ENCODE measurements at places on chromosomes 2 and 18. TPM values are rescaled to one million over a fixed set of nuclear protein-coding genes. Genes with fewer than 3 reads are reported as not detected.

GRCh38 chr2:7711167-7711566 lies 794.0 kb downstream of the RNF144A start:
- no peak for DNase-seq
- H3K4me1 ChIP-seq, result no peaks in the 10 kb centered on the region
- H3K4me3 ChIP-seq, result no peak overlapping the region

- no peaks in the 10 kb centered on the region for H3K36me3 ChIP-seq
- peaks cover 8% of the 10 kb centered on the region for H3K4me1 ChIP-seq
- H3K4me3 ChIP-seq, result no peak overlapping the region
- peak overlapping the region; percentile 17 for H3K27ac ChIP-seq
- peak; percentile 82 for DNase-seq
- no peaks in the 10 kb centered on the region for H3K27me3 ChIP-seq
Measured at GRCh38 chr2:42052702-42053481, 5.1 kb downstream of the PKDCC start.

DNA sequence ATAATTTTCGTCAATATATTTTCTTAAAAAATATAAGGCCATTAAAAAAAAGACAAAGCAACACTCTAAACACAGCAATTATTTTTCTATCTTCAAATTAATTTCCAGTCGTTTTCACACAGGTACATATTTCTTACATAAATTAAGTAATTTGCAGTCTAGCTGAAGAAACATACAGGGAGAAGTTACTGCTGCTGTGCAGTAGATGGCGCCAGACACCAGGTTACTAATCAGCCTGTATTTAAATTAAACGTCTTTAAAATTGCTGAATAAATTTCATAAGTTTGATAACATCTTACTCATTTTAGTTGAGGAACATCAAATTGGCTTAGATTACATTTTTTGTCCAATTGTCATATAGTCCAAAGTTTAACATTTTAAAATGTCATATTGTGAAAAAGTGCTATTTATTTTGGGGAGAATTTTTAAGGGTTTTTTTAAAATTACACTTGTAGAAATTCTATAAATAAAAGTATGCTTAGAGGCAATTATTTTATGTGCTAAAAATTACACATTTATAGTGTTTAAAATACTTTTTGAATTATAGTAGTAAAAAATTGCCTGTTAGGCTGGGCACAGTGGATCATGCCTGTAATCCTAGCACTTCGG lies 88.4 kb downstream of the PMAIP1 start:
- H3K4me1 ChIP-seq, result peaks cover 12% of the 10 kb centered on the region
- DNase-seq, result peak; percentile 72
- no peaks in the 10 kb centered on the region for H3K36me3 ChIP-seq
- H3K4me3 ChIP-seq, result no peak overlapping the region
- H3K27ac ChIP-seq, result no peak overlapping the region
- no peaks in the 10 kb centered on the region for H3K27me3 ChIP-seq

CLHC1 gene
- total RNA-seq, result 13.6 TPM

RAB27B gene
- 8.2 TPM for total RNA-seq

DNA sequence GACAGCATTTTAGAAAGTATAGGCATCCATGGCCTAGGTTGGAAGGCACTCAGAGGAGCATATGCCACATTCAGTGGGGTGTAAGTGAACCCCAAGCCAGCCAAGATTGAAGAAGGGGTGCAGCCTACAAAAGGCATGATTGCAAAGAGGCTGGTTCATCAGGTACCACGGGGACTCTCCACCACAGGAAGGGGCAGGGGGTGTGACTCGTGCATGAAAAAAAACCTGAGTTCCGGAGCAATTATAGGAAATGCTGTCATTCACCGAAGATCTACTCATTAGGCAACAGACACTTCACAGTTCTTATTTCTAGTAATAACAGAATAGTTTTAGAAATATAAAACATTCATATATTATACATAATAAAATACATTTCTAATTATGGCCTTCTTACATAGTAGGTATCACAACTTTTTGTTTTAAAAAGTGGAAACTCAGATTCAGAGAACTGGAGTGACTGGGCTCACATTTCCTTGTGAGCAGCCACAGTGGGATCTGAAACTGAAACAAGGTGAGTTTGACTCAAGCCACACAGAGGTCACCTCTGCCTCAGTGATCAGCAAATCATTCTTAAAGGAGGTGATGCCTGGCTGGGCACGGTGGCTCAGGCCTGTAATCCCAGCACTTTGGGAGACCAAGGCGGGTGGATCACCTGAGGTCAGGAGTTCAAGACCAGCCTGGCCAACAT lies 188.4 kb upstream of the GYPC start:
- DNase-seq, result no peak
- no peak overlapping the region for H3K27ac ChIP-seq
- no peak overlapping the region for H3K4me3 ChIP-seq

- DNase-seq, result no peak
- no peaks in the 10 kb centered on the region for H3K27me3 ChIP-seq
- H3K4me3 ChIP-seq, result no peak overlapping the region
- no peak overlapping the region for H3K27ac ChIP-seq
- peaks cover 13% of the 10 kb centered on the region for H3K4me1 ChIP-seq
- H3K36me3 ChIP-seq, result no peaks in the 10 kb centered on the region
Measured at GRCh38 chr2:241274127-241274526, 41.3 kb downstream of the HDLBP start.

- H3K27me3 ChIP-seq, result no peaks in the 10 kb centered on the region
- peaks cover 13% of the 10 kb centered on the region for H3K36me3 ChIP-seq
- no peak overlapping the region for H3K4me3 ChIP-seq
Measured at GRCh38 chr18:26056291-26056690, 34.1 kb downstream of the SS18 start.

CHST9 gene
- 13.6 TPM for total RNA-seq

DNA sequence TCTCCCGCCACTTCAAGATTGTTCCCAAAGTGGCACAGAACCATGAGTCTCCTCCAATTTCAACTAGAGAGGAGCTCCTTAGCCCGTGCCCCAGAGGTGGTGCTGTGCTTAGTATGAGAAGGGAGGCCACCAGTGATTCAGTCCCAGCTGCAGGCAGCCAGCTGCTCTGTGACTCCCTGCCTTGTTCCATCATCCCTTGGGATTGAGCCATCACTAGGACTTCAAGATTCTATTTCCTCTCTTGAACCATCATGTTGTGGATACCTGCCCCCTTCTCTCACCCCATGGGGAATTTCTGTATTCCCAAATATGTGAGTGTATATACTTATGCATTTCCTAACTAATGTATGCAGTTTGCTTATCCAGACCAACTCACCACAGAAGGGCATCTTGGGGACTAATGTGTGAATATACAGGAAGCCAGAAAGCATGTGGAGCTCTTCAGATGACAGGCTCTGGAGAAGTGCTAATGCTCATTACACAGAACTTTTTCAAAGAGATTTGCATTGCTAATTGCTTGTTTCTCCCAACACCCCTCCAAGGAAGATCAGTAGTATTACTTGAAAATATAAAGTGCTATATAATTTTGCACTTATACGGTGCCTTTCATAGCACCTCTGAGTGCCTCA lies 111.0 kb upstream of the MAP3K20 start:
- H3K4me3 ChIP-seq, result no peak overlapping the region
- DNase-seq, result no peak
- H3K4me1 ChIP-seq, result peaks cover 8% of the 10 kb centered on the region
- H3K36me3 ChIP-seq, result no peaks in the 10 kb centered on the region
- no peak overlapping the region for H3K27ac ChIP-seq

DNA sequence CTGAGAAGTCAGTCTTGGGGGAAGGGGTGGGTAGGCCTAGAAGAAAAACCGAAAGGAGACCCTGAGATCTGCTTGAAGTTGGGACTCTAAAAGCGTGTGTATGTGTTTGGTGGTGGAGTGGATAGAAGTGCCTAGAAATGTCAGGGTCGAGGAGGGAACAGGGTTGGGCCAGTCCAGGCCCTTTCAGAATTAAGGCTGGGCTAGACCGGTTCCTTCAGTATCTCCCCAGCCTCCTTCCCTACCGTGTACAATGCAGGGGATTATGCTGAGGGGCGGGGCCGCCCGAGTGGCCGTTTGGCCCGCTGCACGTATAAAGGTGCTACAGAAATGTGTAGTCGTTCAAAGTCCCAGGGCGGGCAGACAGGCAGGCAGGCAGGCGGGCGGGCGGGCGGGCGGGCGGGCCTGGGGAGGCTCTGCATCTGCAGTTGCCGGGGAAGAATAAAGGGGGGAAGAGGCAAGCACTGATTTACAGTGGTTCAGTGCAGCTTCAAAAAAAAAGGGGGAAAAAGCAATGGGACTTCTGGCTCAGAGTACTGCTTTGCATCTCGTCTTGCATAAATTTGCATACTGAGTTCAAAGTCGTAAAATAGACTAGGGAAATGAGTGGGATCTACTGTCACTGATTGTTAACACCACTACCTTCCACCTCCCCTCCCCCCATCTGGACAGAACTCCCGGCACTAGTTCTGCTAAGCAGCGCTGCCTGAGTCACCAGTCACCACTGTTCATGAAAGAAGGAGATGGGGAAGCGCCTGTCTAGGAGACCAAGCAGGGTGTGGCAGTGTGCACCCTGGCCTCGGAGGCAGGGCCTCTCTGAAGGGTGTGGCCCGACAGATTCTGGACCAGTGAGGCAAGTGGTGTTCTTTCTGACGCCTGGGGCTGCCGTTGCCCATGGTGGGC lies 3.6 kb downstream of the IGFBP2 start:
- no peaks in the 10 kb centered on the region for H3K36me3 ChIP-seq
- H3K4me3 ChIP-seq, result no peak overlapping the region
- H3K27ac ChIP-seq, result no peak overlapping the region
- peak; percentile 76 for DNase-seq

- no peak overlapping the region for H3K27ac ChIP-seq
- H3K36me3 ChIP-seq, result peaks cover 17% of the 10 kb centered on the region
- no peaks in the 10 kb centered on the region for H3K27me3 ChIP-seq
Measured at GRCh38 chr18:2717407-2717806, 61.9 kb downstream of the SMCHD1 start.

SPP2 gene
- not detected for total RNA-seq

DNA sequence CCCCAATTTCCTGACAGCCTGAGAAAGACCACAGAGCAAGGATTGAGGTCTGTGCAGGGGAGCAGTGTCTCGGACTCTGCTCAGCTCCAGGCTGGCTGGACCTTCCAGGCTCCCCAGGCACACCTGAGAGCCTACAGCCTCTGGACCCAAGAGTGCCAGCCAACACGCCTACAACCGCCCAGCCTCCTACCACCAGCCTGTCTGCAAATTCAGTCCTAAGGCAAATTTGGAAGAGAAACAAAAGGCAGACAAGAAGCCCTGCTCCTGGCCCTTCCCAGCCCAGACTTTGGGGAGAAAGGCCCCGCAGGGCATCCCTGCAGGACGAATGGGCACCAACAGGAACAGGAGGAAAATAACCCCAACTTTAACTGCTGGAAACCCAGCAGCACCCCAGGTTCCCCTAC lies 1.9 kb downstream of the HS6ST1 start:
- no peak for DNase-seq
- peak overlapping the region; percentile 65 for H3K4me3 ChIP-seq
- no peak overlapping the region for H3K27ac ChIP-seq
- H3K36me3 ChIP-seq, result peaks cover 19% of the 10 kb centered on the region
- H3K4me1 ChIP-seq, result peaks cover 4% of the 10 kb centered on the region

ADRA2B gene
- total RNA-seq, result 0.88 TPM

DNA sequence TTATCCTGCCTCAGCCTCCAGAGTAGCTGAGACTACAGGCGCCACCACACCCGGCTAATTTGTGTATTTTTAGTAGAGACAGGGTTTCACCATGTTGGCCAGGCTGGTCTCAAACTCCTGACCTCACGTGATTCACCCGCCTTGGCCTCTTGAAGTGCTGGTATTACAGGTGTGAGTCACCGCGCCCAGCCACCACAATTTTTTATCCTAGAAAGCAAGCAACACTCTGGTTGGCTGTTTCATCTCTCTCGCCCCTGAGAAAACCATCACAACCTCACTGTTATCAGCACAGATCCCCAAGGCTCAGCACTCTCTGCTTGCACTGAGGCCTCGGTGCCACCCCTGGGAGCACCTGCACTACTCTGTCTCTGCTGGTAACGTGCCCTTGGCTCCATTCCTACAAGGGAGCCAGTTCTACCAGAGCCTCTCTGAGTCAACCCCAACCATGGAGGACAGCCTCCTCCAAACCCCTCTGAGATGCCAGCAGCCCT lies 134.8 kb upstream of the AGAP1 start:
- no peaks in the 10 kb centered on the region for H3K27me3 ChIP-seq
- H3K4me1 ChIP-seq, result no peaks in the 10 kb centered on the region
- H3K36me3 ChIP-seq, result no peaks in the 10 kb centered on the region
- no peak overlapping the region for H3K27ac ChIP-seq
- no peak for DNase-seq

GAL3ST2 gene
- 0.40 TPM for total RNA-seq

- DNase-seq, result no peak
- H3K27me3 ChIP-seq, result no peaks in the 10 kb centered on the region
- no peak overlapping the region for H3K27ac ChIP-seq
- H3K4me1 ChIP-seq, result no peaks in the 10 kb centered on the region
Measured at GRCh38 chr2:220422676-220423075, 795.2 kb downstream of the SLC4A3 start.

DSC3 gene
- 1.3 TPM for total RNA-seq

ABHD1 gene
- total RNA-seq, result 0.74 TPM

DNA sequence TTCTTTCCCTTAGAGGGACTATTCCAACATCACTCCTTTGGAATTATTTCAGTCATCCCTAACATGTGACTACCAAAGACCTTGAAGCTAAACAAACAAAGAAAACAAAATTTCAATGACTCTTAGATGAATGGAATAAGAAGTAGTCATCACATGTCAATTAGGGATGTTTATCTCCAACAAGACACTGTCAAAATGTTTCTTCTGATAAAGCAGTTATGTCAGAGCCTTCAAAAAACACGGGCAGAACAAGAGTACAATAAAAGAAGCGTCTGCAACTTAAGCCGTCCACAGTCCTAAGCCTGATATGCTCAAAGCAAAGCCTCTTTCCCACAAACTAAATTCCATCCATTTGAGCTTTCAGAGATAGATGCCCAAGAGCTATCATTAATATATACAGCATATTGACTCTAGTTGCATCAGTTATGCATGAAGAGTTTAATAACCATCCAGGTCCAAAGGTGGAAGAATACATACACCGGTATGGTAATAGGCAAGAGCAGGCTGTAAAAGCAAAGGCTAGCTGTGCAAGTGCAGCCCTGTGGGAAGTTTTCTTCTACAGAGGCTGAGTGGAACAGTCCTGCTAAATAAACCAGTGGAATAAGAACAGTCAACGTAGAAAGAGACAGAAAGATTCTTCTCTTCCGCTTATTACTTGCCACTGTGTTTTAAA lies 98.1 kb downstream of the ICA1L start:
- no peak overlapping the region for H3K4me3 ChIP-seq
- DNase-seq, result no peak
- H3K36me3 ChIP-seq, result no peaks in the 10 kb centered on the region
- H3K27me3 ChIP-seq, result no peaks in the 10 kb centered on the region
- no peak overlapping the region for H3K27ac ChIP-seq
- no peaks in the 10 kb centered on the region for H3K4me1 ChIP-seq

DNA sequence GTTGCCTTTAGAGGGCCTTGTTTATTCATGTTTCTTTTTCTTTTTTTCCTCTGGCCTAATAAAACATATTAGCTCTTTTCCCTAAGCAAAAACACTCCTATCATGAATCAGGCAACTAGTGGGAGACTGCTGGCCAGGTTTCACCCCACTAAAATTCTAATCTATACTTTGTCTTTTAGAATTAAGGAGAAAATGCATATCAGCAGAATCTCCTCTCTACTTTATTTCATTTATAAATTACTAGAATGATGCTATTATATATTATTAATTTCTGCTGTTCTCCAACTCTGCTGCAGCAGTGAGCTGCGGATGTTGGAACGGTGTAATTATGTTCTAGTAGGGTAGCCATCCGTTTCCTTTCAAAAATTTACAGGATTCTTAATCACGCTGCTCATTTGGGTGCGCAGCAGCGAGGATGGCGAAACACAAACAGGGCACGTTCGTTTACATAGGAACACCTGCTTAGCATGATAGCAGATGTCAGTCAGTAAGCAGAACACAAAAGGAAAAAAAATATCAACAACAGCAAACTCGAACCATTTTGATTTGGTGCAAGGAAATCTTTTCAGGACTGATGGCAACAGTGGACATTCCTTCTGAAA lies 30.5 kb downstream of the ZEB2 start:
- peak; percentile 57 for DNase-seq
- H3K4me1 ChIP-seq, result peaks cover 42% of the 10 kb centered on the region
- no peak overlapping the region for H3K27ac ChIP-seq

Data from lung (tissue), 17 donors.